ENCODE measurements at places on chromosomes 11 and 22.

DNA sequence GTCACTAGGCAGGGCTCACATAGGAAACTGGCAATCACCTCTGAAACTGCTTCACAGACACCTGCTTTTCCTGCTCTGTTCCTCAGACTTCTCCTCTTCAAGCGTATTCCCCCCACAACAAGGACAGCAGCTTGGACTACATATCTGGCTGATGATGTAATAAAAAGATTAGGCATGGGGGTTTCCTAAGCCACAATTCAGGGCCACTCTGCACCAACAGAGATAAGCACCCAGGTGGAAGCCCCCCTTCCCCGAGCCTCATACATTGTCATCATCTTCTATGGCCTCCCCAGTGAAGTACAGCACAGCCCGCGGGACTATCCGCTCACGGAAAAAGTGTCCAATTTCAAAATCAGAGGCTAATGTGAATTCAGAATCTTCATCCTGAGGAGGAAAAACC is 25.0 kb upstream of the PHLDA2 start:
- no peak for DNase-seq

GRCh38 chr11:35179466-35180135 is 40.6 kb downstream of the CD44 start:
- no peak for DNase-seq

GRCh38 chr11:70915158-70915985 is 337.0 kb downstream of the SHANK2 start:
- no peak for DNase-seq

DNA sequence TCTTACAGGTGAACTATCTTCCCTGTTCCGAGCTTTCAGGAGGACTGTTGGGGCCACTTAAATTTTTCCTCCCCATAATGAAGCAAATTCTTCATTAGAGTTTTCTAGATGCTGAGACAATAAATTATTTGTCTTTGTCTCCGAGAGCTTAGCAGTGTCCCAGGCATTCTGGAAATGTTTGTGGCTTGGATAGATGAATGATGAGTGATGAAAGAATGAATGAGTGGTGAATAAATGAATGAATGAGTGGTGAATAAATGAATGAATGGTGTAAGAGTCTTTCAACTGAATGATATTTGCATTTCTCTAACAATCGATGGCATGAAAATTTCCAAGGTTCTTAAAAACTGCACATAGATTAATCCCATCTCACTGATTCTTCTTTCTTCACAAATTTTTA is 52.8 kb downstream of the AHNAK start:
- no peak for DNase-seq

- DNase-seq = no peak
These were observed 65.0 kb downstream of the MACROD1 start for GRCh38 chr11:64100782-64101353.

DNA sequence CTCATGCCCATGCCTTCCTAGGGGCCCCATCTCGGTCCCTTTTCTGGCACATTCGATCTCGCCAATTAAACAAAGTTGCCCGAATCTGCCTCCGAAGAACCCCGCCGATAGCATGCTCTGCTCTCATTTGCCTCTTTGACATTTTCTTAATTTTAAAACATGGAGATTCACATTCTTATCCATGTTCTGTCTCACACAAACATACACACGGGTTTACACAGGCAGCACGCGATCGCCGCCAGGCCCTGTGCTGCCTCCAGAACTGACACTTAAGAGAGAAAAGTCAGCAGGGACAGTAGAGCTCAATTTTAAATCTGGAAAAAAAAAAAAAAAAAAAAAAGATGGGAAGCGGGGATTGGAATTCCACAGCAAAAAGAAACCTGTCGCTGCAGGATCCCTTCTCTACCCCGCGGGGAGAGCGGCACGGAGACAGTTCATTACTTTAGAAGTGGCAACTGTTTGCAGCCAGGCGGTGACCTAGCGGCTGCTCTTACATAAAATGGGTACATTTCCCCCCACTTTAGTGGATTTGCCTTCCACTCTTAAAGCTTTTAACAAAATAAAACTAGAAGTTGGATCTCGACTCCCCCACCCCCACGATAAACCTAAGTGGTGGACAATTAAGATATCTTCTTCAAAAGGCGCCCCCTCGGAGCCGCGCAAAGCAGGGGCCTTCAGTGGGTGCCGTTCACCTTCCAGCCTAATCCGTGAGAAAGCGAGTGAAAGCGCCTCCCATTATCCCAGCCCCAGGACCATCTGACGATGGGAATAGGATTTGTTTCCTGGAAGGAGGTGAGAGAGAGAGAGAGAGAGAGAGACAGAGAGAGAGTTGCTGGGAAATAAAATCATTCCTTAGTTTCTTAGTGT is 13.7 kb downstream of the PAX6 start:
- no peak for DNase-seq

GRCh38 chr11:79400717-79401330 is 40.0 kb downstream of the TENM4 start:
- no peak for DNase-seq

- DNase-seq = no peak
These were observed 1.1 kb downstream of the PRDX5 start for GRCh38 chr11:64318766-64319761.

DNA sequence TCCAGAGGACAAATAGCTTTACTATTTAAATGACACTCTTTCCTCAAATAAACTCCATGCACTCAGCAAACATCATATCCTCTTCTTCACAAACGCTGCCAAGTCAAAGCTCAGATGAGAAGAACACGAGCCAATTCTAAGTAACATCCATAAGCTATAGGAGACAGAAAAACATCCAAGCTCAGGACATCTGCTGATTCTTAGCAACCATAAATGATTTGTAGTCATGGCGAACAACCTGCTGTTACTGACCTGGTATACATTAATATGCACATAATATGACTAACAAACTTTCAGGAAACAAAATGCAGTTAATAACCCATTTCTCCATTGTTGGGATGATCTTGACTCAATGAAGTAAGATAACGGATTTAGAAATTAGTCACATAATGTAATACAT is 6.7 kb downstream of the GALNT18 start:
- no peak for DNase-seq

DNA sequence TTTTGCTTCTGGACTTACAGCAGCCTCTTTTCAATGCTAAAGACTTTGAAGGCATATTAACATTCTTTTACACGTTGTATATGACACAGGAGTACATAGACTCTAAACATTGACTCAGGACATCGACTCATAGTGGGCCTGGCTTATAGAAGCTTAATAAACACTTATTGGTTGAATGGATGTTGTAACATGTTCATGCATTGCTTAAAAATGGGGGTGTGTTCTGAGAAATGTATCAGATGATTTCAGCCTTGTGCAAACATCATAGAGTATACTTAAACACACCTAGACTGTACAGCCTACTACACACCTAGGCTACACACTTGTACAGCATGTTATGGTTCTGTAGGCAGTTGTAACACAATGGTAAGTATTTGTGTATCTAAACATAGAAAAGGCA is 17.9 kb downstream of the TTC17 start:
- no peak for DNase-seq

DNA sequence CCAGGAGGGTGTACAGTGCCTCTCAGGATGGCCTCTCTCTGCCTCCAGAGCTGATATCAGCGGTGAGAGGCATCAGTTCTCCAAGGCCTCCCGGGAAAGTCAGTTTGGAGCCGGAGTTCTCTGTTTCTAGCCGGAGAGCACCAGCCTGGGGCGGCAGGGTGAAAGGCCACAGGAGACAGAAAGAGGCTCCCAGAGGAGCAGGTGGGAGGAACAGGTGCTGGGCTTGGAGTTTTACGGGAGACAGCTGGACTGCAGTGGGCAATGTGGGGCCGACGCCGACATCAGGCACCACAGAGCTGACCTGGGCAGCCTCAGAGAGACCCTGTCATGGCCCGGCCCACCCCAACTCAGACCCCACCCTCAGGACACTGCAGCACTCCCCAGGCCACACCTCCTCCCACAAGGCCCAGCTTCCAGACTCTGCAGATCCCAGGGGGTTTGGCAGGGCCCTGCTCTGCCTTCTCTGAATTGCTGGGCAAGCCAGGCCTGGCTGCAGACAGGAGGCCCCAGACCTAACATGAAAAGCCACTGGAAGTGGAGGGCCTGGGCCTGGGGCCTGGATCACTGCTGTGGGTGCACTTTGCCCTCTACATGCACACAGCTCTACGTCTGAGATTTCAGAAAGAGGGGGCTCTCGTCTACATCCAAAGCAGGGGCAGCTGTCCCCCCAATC is 885.6 kb downstream of the BRD1 start:
- DNase-seq = no peak

DNA sequence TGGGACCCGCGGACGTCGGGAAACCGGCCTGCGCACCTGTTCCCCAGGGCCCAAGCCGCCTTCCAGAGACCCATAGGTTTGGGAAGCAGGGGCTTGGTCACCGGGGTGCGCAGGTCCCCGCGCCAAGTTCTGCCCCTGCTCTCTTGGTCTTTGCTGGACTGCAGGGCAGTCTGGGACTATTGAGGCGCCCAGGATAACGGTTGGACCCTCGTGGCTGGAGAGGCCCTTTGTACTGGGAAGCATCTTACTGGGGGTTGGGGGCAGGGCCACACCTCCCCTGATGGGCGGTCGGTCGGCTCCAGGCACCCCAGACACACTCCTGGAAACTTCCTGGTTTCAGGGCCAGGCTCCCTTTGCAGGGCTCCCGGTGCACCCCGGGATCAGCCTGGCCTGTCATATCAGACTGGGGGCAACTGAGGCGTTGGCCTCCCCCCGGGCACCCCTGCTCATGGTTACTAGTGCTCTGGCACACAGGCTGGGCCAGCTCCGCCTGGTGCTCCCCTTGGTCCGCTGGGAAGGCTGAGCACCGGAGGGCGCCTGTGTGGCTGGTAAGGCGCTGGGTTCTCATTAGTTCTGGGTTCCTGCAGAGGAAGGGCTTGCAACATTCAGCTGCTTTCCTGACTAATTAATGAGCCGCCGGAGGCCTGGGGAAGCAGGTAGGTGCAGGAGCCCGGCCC is 1250.5 kb downstream of the BRD1 start:
- DNase-seq = no peak

GRCh38 chr11:104054911-104055529 is 18.6 kb downstream of the DDI1 start:
- no peak for DNase-seq

GRCh38 chr11:86524620-86525352 is 147.6 kb downstream of the ME3 start:
- DNase-seq = peak; percentile 69

DNA sequence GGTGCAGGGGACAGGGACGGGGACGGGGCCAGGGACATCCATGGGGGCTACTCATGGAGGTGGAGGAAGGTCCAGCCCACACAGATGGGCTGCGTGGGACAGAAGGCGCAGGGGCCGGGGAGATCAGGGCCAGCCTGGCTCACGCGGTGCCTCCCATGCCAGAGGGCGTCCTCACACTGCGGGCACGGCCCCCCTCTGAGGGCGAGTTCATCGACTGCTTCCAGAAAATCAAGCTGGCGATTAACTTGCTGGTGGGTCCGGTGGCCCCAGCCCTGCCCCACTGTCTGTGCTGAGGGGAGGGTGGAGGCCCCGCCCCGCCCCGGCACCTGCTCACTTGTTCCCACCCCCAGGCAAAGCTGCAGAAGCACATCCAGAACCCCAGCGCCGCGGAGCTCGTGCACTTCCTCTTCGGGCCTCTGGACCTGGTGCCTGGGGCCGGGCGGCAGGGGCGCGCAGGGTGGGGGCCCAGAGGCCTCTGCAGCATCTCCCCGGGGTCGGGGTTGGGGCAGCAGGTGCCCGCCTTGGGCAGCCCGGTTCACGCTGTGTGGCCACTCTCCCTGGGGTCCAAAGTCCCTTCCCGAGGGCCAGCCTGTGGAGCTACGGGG is 15.8 kb downstream of the EPS8L2 start:
- DNase-seq = no peak

DNA sequence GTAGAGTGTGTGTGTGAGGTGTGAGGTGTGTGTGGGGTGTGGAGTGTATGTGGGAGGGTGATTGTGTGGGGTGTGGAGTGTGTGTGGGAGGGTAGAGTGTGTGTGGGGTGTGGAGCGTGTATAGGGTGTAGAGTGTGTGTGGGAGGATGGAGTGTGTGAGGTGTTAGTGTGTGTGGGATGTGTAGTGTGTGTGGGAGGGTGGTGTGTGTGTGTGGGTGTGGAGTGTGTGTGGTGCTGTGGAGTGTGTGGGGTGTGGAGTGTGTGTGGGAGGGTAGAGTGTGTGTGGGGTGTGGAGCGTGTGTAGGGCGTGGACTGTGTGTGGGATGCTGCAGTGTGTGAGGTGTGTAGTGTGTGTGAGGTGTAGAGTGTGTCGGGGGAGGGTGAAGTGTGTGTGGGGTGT is 356.1 kb downstream of the CADM1 start:
- DNase-seq = no peak

DNA sequence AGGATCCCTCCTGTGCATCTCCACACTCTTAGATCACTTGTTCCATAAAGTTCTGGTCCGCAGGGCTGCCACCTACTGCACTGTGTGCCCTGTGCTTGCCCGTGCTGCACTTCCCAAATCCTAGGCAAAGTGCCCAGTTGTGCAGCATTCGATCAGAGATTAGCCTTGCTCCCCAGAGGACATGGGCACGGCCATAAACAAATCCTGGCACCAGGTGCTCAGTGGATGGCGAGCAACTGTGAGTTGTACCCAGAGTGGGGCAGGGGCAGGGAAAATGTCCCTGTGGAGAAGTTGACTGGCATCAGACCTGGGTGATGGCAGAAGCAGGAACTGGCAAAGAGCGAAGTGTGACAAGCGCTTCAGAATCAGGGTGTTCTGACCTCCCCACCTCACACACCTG is 4.7 kb downstream of the FADS2 start:
- DNase-seq = no peak

DNA sequence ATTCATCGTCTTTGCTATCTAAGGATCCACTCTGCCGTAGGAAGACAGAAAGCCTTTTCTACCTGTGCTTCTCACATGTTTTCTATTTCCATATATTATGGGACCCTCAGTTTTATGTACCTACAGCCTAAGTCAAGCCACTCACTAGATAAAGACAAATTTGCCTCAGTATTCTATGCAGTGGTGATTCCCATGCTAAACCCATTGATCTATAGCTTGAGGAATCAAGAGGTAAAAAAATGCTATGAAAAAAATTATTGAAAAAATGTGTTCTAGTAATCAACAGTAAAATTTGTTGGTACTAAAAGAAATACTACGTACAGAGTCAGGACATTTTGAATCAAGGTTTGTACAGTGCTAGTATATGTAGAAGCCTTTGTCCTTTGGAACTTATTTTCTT is 18.1 kb upstream of the OR5AL1 start:
- no peak for DNase-seq

GRCh38 chr22:22400099-22400498 is 108.4 kb downstream of the ZNF280B start:
- DNase-seq = no peak

DNA sequence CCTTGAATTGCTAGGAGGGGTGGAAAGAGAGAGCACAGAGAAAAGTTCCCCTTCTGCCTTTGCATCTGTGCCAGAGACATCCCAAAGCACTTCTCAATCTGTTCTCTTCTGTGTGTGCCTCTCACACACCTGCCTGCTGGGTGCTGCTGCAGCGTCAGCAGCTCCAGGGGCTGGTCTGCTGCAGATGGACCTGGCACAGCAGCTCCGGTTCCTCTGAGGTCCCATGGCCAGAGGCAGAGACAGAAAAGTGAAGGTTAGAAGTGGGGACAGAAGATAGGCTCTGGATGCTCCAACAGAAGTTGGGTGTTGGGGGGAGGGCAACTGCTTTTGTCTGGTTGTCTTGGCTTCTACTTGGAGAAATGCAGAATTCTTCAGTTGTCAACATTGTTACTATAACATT is 48.9 kb upstream of the KIRREL3 start:
- DNase-seq = no peak

GRCh38 chr11:61266602-61267001 is 25.6 kb downstream of the PGA5 start:
- DNase-seq = no peak
